ENCODE measurements at places on chromosomes 5 and 9. TPM values are rescaled to one million over a fixed set of nuclear protein-coding genes. Genes with fewer than 3 reads are reported as not detected.

The IL7R gene
- total RNA-seq: 3.1 TPM

The KYAT1 gene
- 10.1 TPM for total RNA-seq

The IFNA2 gene
- not detected for total RNA-seq

The ARAP3 gene
- 5.6 TPM for total RNA-seq

The SPTAN1 gene
- total RNA-seq: 270 TPM

The PCA3 gene
- not detected for total RNA-seq

The ADAM19 gene
- total RNA-seq: 13.1 TPM

The SMIM33 gene
- not detected for total RNA-seq

The C5orf58 gene
- not detected for total RNA-seq

The CDC25C gene
- total RNA-seq: 0.30 TPM

The BARHL1 gene
- not detected for total RNA-seq

The LMNB1 gene
- total RNA-seq: 2.5 TPM

The GNA14 gene
- total RNA-seq: 2.2 TPM

The BNC2 gene
- total RNA-seq: 77.6 TPM

The MARCHF6 gene
- total RNA-seq: 89.5 TPM

The GRM6 gene
- not detected for total RNA-seq

The DBH gene
- total RNA-seq: not detected

The IL4 gene
- not detected for total RNA-seq

The MIER3 gene
- 20.4 TPM for total RNA-seq

The FGF10 gene
- total RNA-seq: 0.75 TPM

The AKNA gene
- total RNA-seq: 7.8 TPM

The AK8 gene
- total RNA-seq: not detected

The MARCOL gene
- not detected for total RNA-seq

The KLHL9 gene
- 10.7 TPM for total RNA-seq

The PRR16 gene
- total RNA-seq: 6.3 TPM

The CARTPT gene
- total RNA-seq: not detected

The LCN6 gene
- 6.4 TPM for total RNA-seq

The C9orf78 gene
- total RNA-seq: 43.1 TPM

The IL13 gene
- total RNA-seq: not detected

The FRMPD1 gene
- total RNA-seq: 0.31 TPM

The GPR151 gene
- total RNA-seq: not detected

The SH3GL2 gene
- not detected for total RNA-seq

The FOXD4 gene
- not detected for total RNA-seq

The HAVCR1 gene
- not detected for total RNA-seq

The FLT4 gene
- 4.2 TPM for total RNA-seq

The FAM200C gene
- total RNA-seq: 3.3 TPM

The RACK1 gene
- 1,413 TPM for total RNA-seq

The PIP5K1B gene
- 18.4 TPM for total RNA-seq

The SLC28A3 gene
- total RNA-seq: 4.4 TPM

The DMRT3 gene
- not detected for total RNA-seq

The FAM221B gene
- not detected for total RNA-seq

The PDLIM4 gene
- 96.7 TPM for total RNA-seq

The SPINK13 gene
- total RNA-seq: not detected

The PTGS1 gene
- total RNA-seq: 46.0 TPM

The CCDC180 gene
- 0.96 TPM for total RNA-seq

The FAM169A gene
- 4.2 TPM for total RNA-seq

The ANKRD31 gene
- total RNA-seq: 0.07 TPM

The KCNIP1 gene
- total RNA-seq: not detected

The FBN2 gene
- total RNA-seq: 4.6 TPM

The CREBRF gene
- 22.5 TPM for total RNA-seq

The CDC20B gene
- not detected for total RNA-seq

The CCDC192 gene
- not detected for total RNA-seq

The CARD9 gene
- 1.1 TPM for total RNA-seq

The DOK3 gene
- 1.6 TPM for total RNA-seq

The TMEM8B gene
- total RNA-seq: 10.3 TPM

The PDE6A gene
- total RNA-seq: not detected

The PCDHB11 gene
- total RNA-seq: 1.8 TPM

The RAD17 gene
- total RNA-seq: 9.3 TPM
